ENCODE measurements at places on chromosomes 1 and 21. TPM values are rescaled to one million over a fixed set of nuclear protein-coding genes. Genes with fewer than 3 reads are reported as not detected.

The PTPN22 gene
- 22.2 TPM for total RNA-seq

DNA sequence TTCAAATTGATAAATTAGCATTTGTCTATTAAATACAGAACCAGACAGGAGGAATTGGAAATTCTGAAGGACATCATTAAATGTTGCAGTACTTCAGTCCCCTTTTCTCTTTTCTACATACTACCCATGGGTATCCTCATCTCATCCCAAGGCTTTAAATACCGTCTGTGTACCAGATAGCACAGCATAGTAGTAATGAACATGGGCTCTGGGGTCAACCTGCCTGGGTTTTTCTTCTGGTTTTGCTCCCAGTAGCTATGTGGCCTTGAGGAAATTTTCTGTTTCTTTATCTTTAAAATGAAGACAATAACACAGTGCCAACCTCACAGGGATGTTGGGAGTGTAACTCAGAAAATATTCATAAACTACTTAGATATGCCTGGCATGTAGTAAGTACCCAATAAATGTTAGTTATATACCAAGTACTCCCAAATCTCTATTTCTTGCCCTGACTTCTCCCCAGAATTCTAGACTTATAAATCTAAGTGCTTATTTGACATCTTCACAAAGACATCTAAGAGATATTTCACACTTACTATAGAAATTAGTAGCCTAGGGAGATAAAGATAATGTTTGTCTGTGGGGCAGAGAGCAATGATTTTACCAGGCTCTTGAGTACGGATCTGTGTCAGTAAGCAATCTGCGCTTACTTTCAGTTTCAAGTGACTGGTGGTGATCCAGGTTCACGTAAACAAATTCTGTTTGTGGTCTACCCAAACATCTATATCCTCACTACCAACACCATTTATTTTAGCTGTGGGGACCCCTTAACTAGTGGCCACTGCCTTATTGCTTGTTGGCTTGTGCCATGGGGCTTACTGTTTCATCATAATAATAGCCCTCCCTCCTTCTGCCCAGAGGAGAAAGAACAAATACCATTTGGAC, 37.3 kb downstream of the VANGL2 start:
- DNase-seq, result no peak

The SLC9C2 gene
- total RNA-seq, result 1.4 TPM

DNA sequence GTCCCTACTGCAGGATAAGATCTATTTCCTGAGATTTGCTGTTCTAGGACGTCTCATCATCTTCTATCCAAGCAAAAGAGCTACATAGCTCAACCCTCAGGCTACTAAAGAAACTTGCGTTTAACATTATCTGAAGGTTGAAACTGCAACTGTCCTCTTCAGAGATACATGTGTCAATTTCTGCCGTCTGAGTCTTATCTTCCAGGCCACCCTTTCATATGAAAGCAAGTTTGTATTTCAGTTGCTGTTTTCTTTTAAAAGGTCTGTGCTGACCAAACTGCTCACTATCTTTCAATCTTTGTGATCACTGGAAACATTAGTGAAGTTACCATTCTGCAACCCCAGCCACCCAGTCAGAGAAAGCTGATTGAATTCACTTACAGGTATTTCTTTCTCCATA, 108.6 kb upstream of the RAB3GAP2 start:
- no peak for DNase-seq

- DNase-seq, result peak; percentile 76
Measured at GRCh38 chr1:227885648-227886502, 61.9 kb downstream of the WNT9A start.

DNA sequence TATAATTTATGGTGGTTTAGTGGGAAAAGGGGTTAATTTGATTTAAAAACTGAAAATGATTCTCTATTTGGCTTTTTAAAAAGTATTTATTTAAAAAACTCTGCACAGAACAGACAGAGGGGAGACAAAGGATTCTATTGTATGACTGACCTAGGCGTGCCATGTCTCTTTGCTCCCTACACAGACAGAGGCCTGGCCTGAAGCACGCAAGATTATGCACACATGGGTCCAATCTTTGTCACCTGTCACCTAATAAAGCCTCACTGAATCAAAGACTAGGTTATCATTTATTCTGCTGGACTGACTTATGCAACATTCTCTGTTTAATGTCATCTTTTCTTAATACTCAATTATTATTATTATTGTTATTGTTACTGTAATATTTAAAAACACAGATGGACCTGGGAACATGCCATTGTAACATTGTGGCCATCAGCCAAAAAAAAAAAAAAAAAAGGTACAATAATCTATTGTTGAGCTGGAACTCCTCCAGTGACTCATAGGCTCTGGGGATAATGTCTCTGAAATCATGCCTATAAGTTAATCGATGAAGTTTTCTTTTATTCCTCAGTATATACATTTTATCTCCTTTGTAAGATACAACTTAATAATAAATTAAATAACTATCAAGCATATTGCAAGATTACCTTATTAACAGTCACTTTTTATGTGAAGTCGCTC, 112.1 kb downstream of the RUNX1 start:
- no peak for DNase-seq

GRCh38 chr1:109923131-109923945, 12.7 kb downstream of the CSF1 start:
- no peak for DNase-seq

DNA sequence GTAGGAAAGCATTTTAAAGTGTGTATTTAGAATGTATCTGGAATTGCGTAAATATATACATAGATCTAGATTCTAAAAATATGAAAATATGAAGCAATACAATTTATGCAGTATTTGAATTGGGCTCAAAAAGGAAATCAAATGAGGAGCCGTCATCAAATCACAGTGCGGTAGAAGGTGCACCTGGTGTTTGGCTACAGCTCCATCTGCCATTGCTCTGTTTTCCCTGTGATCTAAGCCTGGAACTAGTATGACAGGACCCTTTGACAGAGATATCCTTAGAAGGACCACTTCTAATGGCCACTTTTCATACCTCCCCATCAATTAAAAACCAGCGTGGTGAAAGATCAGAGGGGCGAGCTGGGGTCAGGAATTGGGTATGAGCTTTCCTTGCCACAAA, 202.6 kb downstream of the NFIA start:
- no peak for DNase-seq

- no peak for DNase-seq
Measured at GRCh38 chr1:145978471-145978853, 14.0 kb downstream of the POLR3GL start.

The CYP4A22 gene
- total RNA-seq, result not detected
